PC-9 (cell line): ENCODE measurements at places on chromosomes 13 and 19.

DNA sequence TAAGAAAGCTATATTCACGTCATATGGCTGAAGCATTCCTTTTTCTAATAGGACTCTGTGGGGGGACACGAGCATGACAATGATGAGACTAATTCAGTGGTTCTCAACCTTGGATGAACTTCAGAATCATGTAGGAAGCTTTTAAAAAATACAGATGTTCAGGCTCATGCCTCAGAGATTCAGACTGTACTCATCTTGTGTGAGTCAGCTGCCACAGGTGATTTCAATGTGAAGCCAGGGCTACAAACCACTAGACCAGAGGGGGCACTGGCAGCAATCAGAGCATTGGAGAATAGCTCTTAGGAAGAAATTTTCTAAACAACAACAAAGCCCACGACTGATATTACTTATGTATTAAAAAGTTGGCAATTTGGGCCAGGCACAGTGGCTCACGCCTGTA is 91.7 kb downstream of the SERP2 start:
- H3K4me1 ChIP-seq = no peaks in the 10 kb centered on the region
- DNase-seq = no peak
- no peaks in the 10 kb centered on the region for H3K27me3 ChIP-seq
- H3K4me3 ChIP-seq = no peak overlapping the region
- no peak overlapping the region for H3K27ac ChIP-seq
- no peaks in the 10 kb centered on the region; the same call in 1 of the 2 replicates for H3K36me3 ChIP-seq

DNA sequence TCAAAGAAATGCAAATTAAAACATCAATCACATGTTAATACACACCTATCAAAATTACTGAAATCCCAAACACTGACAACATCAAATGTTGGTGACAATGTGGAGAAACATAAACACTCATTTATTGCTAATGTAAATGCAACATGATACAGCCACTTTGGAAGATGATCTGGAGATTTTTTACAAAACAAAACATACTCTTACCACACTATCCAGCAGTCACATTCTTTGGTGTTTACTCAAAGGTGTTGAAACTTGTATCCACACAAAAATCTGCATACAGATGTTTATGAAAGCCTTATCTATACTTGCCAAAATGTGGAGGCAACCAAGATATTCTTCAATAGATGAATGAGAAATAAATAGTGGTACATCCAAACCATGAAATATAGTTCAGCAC is 1219.5 kb upstream of the PCDH20 start:
- no peak for DNase-seq
- H3K4me3 ChIP-seq = no peak overlapping the region
- no peaks in the 10 kb centered on the region for H3K27me3 ChIP-seq
- H3K4me1 ChIP-seq = no peaks in the 10 kb centered on the region
- H3K27ac ChIP-seq = no peak overlapping the region

- no peak for DNase-seq
- H3K27me3 ChIP-seq = no peaks in the 10 kb centered on the region
- peaks cover 7% of the 10 kb centered on the region; the same call in 1 of the 2 replicates for H3K4me1 ChIP-seq
- H3K36me3 ChIP-seq = no peaks in the 10 kb centered on the region
- H3K27ac ChIP-seq = no peak overlapping the region
Observed at GRCh38 chr19:7815325-7815724, 14.7 kb upstream of the EVI5L start.

DNA sequence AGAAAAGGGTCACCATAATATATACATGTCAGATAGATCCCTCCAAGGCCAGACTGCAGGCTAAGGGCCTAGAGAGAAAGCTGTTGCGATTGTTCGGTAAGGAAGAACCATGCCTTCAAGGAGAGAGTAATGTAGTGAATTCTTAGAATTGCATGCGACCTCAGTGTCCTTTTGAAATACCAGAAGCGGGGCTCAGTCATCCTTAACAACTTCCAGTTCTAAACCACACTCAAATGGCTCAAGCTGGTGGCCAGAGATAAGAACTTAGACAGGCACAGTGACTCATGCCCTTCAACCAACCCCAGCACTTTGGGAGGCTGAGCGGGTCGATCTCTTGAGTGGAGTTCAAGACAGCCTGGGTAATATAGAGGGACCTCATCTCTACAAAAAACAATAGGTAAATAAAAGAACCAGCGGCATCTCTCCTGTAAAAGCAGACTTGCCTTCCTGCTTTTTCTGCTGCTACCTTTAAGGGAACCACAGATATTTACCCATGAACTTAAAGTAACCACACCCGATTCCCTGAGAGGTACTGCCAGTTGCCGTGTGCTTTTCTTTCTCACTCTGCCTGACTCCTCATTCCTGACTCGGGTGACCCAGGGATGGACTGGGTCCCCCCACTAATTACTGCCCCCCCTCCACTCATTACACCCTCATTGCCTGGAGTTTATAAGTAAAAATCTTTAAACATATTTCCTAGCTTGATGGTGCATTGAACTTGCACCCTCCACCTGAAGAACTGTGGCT is 15.4 kb upstream of the SIGLEC6 start:
- no peak overlapping the region for H3K4me3 ChIP-seq
- no peak overlapping the region for H3K27ac ChIP-seq
- H3K4me1 ChIP-seq = no peaks in the 10 kb centered on the region
- peaks cover 90% of the 10 kb centered on the region for H3K27me3 ChIP-seq
- no peak for DNase-seq

- H3K27ac ChIP-seq = no peak overlapping the region
- peak; percentile 92 for DNase-seq
- peak overlapping the region; percentile 49; the same call in 1 of the 2 replicates for H3K4me3 ChIP-seq
Observed at GRCh38 chr19:12847159-12848139, 9.1 kb downstream of the MAST1 start.

- H3K27me3 ChIP-seq = no peaks in the 10 kb centered on the region
- H3K27ac ChIP-seq = no peak overlapping the region
- no peaks in the 10 kb centered on the region for H3K36me3 ChIP-seq
- no peak for DNase-seq
Observed at GRCh38 chr13:48775285-48775684, 121.6 kb downstream of the CYSLTR2 start.

DNA sequence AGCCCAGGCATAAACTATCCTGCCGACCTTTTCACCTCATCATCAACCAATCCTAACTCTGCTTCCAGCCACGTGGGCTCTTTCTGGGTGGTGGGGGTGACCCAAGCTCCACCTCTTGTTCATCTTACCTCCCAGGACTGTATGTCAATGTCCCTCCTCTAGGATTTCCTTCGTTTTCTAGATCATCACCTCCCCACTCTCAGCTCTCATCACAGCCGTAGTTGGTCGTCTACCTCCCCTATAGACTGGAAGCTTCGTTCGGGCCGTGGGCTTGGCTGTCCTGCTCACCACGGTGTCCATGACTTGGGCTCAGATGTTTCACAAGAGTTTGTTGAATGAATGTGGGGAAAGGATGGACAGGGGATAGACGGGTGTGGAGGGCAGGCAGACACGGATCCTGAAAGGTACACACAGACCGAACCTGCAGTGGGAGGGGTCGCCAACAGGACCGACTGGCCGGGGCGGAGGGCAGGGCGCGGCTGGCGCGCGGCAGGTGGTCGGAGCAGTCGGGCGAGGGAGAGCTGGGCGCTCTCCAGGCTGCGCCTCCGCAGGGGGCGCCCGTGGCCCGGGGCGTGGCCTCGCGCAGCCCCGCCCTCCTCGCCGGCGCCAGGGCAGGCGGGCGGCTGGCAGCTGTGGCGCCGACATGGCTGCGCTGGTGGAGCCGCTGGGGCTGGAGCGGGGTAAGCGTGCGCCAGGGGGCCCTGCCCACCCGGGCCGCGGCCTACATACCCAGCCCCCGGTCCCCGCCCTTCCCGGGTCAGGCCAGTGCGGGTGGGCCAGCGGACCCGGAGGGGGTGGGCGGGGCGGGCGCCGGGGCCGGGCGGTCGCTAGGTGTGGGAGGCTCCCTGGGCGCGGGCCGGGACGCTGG is at the start of gene LIN7B:
Gene LIN7B (plus strand): TSS at position 609 of the 868 bp plus-strand sequence. CDS start 35 bp downstream, at position 644.
- peak within 1 kb of the TSS; percentile 91 for H3K4me3 ChIP-seq
- H3K4me1 ChIP-seq = peaks cover 16% of the 10 kb centered on the region
